Activated naive CD4-positive, alpha-beta T cell treated with anti-CD3 and anti-CD28 coated beads, Interleukin-2, amount 50 U/mL, for 72 hours (primary cell): ENCODE measurements at places on chromosomes 6 and 20. TPM values are rescaled to one million over a fixed set of nuclear protein-coding genes. Genes with fewer than 3 reads are reported as not detected.
A peak's percentile ranks its signal among the peaks of the same experiment; 100 is the strongest.

- DNase-seq = no peak
Observed at GRCh38 chr6:1379017-1379787, 10.2 kb upstream of the FOXF2 start.

GRCh38 chr20:60060006-60060557 is 101.9 kb downstream of the CDH26 start:
- DNase-seq = no peak

DNA sequence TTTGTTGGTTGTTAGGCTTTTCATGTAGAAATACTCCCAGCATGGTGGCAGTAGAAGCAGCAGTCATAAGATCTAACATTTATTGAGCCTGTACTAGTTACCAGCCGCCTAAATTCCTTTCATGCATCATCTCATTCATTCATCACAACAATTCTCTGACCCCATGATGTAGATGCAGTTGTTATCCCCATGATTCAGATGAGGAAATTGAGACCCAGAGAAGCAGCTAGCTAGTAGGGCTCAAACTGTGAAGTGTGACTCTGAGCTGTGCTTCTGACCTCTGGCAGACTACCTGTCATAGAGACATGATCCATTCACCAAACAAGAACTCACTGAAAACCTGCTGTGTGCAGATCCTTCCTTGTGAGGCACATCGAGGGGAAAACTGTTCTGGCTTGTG is 16.9 kb downstream of the RREB1 start:
- no peak for DNase-seq

- DNase-seq = no peak
Observed at GRCh38 chr6:126923807-126924206, 194.7 kb upstream of the RSPO3 start.

GRCh38 chr6:159110013-159110412 is 59.2 kb upstream of the FNDC1 start:
- DNase-seq = peak; percentile 60

DNA sequence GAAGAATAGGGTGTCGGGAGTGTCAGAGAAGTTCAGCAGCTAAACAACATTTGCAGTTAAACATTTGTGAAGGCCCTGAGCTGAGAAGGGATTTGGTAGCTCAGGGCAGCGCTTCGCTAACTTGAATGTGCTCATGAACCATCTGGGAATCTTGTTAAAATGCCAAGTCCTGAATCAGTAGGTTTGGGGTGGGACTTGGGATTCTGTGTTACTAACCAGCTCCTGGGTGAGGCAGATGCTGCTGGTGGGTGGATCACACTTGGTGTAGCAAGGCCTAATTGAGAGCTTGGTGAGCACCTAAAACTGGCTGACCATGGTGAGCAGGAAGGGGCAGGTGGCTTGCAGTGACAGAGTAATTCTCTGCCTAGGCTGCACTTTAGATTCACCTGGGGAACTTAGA is 5.9 kb downstream of the PTPRA start:
- DNase-seq = no peak

- no peak for DNase-seq
Observed at GRCh38 chr6:55694759-55695158, 115.8 kb upstream of the HMGCLL1 start.

- no peak for DNase-seq
Observed at GRCh38 chr6:25922301-25922700, 8.2 kb downstream of the SLC17A2 start.

DNA sequence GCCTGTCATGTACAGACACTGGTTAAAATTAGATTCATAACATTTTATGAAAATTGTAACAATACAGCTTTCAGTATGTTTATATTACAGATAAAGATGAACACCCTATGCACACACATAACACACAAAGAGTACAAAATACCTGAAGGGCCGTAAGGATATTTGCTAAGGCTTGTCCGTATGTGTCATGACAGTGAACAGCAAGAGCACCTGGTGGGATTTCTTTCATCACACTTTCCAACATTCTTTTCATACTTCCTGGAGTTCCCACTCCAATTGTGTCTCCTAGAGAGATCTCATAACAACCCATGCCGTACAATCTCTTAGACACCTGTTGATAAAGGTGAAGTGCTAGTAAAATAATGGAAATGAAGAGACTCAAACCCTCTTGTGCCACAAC is 83.7 kb downstream of the HMGCLL1 start:
- no peak for DNase-seq

DNA sequence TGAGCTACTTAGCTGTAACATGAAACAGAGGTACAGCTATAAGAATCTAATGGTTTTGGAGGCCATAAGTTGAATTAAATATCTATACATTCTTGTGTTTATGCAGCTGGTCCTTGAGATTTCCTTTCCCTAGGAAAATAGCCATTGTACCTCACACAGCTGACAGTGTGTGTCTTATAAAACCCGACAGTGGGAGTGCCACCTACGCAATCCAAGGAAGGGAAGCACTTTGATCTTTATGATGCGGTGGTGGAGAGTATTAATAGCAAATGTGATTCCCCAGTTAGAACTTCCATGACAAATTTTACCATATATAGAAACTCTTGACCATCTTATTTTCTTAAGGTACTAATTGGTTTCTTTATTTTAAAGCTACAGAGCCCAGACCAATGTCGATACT is 149.5 kb downstream of the TMEM200A start:
- no peak for DNase-seq

DNA sequence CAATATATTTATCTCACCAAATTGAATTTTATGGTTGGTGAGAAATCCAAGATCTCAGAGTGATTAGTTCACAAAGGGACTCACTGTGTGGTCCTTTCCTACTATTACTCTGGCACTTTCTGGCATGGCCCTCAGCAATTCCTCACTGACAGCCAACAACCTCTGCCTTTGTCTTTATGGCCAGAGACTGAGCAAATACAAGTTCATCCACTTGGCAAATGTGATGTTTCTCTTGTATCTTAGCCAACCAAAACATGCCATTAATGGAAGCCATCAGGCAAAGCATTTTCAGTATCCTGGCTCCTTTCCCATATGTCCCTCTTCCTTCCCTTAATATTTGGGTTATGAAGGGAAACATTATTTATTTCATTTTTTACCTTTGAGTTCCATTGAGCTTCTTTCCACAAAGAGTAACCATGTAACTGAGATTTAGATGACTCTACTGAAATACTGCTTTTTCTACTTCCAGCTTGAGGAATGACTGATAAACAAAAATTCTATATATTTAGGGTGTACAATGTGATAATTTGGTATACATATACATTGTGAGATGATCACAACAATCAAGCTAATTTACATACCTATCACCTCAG is 30.8 kb upstream of the SMLR1 start:
- no peak for DNase-seq

DNA sequence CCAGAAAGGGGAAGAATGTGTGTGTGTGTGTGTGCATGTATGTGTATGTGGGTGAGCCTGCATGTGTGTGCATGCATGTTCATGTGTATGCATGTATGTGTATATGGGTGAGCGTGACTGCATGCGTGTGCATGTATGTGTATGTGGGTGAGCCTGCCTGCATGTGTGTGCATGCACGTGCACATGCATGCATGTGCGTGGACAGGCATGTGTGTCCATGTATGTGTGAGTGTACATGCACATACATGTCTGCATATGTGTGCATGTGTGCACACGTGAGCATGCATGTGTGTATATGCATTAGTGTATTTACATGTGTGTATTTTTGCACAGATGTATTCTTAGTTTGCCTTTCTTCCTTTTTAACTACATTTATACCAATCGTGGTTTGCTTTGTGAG is 601.5 kb downstream of the QKI start:
- no peak for DNase-seq

The PACSIN1 gene
- 0.97 TPM for total RNA-seq

The ACTL10 gene
- 1.2 TPM for total RNA-seq

The DSP gene
- 0.14 TPM for total RNA-seq

The CBLN4 gene
- total RNA-seq = not detected

The ARHGAP40 gene
- total RNA-seq = not detected
